NCI-H1105 treated with DMSO at 0.1 percent for 48 hours (cell line): ENCODE measurements at places on chromosomes 5 and 9.

DNA sequence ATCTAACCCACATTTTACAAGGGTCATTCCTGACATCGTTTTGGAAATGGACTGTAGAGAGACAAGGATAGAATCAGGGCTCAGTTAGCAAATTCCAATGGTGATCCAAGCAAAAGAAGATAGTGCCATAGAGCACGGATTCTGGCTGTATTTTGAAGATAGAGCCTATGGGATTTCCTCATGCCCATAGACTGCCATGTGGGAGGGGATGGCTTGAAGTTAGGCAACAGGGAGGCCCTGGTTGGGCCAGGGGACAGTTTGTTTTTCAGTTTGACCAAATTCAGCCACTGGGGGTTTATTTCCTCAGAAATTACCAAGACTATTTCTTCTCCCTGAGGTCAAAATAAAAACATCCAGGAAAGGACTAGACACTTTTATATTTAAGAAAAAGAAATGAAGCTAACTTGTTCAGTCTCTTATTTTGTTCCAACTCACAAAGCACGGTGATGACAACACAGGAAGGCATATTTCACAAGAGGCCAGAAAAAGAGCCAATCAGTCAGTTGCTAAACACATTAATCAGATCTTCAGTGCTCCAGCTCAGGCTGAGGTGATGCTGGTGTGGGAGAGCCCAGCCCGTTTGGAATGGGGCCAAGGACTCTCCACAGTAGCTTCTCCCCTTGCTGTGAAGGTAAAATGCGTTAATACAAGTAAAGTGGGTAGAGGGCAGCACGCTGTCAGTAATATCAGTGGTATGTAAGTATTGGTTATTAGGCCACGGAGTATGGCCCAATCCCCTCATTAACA lies 4.4 kb upstream of the DCTN4 start:
- peak; percentile 48 for DNase-seq

DNA sequence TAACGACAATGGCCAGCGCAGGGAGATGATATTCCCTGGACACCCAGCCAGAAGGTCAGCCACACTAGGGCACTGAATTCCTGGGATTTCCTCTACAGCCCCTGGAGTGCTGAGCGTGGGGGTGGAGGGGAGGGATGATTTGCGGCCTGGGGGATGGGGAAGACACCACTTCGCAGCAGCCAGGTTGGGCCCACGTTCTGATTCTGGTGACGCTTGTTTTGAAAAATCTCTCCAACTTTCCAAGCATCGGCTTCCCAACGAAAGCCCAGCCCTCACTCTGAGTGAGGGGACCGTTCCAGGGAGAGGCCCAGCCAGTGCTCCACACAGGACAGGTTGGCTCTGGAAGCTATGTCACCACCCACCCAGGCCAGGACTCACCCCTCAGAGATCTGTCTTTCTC lies 5.4 kb downstream of the GFPT2 start:
- no peak for DNase-seq

GRCh38 chr5:159902444-159903121 lies 13.7 kb upstream of the ADRA1B start:
- DNase-seq, result no peak

DNA sequence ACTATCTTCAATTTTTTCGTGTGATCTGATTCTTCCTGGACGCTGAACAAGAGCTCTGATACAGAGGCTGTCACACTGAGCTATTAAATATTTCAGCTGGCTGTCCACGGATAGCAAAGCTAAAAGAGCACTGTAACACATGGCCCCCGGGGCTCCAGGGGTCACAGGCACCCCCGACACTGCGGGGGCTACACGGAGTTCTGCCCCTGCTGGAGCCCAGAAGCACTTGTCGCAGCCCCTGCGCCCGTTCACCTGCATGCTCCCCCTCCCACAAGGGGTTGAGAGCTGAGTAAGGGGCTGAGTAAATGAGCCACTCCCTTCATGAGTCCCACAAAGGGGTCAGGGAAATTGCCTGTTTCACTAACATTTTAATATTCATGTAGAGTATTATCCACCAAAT lies 316.3 kb downstream of the TMEM167A start:
- no peak for DNase-seq

GRCh38 chr5:14155075-14155474 lies 11.9 kb downstream of the TRIO start:
- DNase-seq, result no peak

DNA sequence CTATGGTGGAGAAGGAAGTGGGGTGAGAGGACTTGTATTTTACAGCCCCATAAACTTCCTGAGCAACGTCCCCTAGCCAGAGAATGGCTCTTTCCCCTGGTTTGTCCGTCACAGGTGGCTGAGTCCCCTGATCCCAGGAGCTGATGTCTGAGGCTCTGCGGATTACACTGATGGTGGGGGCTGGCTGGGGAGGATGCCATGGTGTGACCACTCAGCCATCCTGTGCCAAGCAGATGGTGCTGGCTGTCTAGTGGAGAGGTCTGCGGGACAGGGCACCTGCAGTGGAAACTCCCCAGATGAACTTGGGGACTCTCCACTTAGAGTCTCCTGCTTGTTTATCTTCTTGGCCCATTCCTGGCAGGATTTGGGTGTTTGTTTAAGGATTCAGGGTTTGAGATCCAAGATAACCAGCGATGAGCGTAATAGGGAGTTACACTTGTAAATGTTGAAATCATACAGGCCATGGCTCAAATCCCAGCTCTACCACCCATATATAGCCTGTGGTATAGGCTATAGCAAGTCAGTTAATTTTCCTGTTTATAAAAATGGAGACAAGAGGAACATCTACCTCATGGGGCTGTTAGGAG lies 4.7 kb upstream of the PTGS1 start:
- DNase-seq, result no peak

DNA sequence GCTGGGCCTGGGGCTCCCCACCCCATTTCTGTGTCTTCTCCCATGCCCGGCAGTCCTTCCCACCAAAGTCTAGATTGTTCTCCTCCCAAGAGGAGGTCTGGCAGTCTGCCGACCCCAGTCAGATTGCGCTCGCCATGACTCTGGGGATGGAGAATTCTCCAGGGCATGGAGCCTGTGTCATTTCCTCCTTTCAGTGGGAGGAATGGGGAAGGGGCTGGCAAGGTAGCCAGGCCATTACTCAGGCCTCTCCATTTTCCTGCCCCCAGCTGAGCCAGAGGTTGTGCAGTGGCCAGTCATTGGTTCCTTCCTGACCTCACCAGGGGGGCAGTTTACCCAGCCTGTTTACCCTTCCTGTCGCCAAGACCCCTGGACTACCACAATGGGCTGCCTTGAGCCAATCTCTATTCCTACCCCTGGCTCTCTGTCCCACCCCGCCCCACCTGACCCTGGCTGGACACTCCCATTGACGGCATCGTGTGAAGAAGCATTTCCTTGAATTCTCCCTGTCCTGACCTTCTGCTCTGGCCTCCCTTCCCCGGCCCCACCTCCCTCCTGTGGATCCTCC lies 628 bp downstream of the SYNPO start:
- DNase-seq, result no peak

DNA sequence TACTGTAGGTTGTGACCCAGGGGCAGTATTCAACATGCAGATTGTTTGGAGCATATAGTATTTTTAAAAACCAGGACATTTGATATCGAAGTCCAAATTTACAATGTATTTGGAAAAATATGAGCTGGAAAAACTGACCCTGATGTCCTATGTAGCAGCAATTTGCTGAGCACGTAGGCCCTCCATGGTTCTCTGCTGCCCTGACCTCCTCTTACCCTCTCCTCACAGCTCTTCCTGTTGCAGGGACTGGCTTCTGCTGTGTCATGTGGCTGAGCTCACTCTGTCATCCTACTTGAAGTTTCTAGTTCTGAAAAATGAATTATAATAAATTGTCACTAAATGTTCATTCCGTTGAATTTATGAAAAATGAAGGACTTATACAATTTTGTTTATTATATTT lies 4.1 kb upstream of the ASPN start:
- DNase-seq, result no peak

GRCh38 chr5:95962785-95963184 lies 1.1 kb upstream of the ELL2 start:
- DNase-seq, result no peak

DNA sequence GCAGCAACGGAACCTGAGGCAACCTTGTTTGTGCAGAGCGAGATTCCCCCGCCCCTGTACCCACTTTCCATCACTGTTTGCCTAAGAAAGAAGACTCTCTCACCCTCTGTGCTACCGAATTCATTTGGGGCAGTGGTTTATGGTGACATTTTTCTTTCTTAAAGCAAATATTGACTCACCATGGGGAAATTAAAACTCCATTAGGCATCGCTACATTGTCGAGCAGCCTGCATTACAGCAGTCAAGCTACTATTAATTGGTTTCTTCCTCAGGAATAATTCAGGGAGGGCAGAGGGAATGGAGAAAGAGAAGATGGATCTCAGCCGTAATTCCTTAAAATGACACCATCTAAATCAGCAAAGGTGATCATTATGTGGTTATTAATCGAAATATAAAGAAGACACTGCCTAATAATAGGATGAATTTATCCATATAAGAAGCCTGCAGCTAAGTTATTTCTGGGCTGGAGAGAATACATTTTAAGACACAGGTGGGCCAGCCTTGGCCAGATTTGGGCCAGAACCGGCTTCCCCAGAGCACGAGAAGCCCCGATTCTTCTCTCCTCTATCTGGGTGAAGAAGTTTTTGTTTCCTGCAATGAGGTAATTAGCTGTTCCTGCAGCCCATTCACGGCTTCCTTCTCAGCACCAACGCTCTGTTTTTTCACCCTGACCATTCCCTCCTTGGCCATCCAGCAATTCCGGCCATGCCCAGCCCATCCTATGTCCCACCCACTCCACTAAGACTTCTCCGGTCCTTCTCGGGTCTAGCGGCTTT lies 16.8 kb downstream of the CFAP77 start:
- DNase-seq, result no peak

DNA sequence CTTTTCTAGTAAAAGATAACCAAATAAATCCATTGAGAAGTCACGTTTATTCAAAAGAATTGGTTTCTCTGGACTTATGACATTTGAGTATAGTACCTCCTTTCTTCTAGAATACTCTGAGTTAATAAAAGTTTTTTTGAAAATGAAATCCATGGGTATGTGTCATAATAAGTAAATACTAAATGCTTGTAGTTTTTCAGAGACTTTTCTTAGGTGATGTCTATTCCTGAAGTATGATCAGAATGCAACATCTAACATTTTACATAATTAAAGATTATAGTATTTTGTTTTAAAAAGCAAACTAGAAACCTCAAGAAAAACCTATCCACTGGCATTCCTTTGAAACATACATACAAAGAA lies 63.2 kb downstream of the NFIB start:
- no peak for DNase-seq

- no peak for DNase-seq
These were observed 49.7 kb downstream of the HOMER1 start for GRCh38 chr5:79464278-79464677.
